ENCODE measurements at places on chromosomes 1 and 21.

DNA sequence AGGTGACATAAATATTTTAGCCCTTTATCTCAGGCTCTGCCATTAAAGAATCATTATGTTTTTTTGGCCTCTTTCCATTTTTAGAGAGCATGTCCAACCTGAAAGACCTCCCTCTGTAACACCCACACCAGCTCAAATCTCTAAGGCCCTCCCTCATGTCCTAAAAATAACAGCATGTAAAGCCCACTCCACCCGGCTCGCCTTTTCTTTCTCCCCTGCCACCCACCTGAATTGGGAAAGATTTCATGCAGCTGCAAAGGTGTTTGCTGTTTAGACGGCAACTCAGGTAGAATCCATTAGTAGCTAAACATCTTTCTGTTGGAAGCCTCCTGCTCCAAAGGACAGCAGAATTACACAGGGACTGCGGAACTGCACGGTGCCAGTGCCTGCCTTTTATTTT is 79.9 kb downstream of the DMRTA2 start:
- DNase-seq: no peak

DNA sequence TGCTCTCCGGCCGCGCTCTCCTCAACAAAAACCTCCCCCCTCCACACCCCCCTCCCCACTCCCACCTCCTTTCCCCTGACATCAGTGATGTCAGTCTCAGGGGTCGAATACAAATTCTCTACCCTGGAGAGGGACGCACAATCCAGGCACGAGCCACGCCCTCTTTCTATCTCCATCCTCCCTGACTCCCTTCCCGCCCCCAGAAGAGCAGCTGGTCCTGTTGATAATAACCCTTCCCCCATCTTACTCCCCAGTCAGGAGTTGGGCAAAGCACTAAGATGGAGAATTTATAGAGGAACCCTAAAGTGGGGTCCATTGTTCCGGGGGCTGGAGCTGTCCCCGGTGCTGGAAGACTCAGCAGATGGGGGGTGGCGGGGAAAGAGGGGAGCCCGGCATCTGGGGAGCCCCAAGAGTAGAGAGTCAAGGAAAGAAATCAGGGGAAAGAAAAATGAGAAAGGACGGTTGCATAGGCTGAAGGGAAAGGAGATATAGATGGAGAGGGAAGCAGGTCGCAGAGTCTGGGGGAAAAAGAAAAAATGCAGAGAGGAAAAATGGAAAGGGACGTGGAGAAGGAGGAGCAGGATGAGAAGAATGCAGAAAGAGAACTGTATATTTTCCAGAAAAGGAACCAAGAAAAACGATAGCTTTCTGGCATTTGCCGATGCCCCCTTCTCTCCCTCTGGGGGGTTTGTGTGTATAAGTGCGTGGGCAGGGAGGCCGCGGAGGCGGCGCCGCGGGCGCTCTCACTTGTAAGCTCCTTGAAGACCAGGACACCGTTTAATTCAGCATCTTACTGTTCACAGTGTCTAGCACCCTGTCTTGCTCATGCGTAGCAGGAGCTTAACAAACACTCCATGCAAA is at the start of gene CELF3:
Gene CELF3 (minus strand): TSS at position 33 of the 861 bp plus-strand sequence. CDS start 783 bp downstream, outside the sequence.
- DNase-seq: no peak

DNA sequence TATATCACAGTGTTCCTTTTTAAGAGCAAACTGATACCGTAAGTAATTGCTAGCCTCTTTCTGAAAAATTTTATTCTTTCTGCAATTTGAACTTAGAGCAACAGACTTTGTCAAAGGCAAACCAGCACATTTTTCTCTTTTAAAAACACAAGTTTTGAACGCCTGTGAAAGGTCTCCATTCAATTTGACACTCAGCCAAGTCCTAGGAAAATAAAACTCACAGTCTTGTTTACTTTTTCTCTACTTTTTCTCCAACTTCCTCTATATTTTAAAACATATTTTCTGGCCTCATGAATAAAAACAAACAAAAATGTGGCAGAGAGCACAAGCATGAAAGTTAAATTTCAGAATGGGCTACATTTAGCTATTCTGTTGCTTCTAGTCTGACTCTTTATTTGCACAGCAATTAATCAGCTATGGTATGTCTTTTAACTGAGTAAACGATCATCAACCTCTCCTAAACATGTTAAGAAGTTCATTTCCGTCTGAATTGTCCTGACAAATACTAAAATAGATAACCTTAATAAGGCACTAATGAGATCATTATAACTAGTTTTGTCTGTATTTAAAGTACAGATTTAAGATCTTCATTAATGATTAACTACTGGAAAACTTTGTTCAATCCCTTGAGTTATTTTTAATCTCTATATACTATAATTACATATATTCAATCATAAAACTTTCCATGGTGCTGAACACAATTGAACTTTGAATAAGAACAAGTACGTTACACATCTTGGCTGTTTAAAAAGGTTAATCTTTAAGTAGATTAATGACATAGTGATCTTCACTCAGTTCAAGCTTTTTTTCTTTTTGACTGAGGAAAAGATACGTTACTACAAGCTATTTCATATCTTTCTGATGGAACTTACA is 550.6 kb downstream of the PTBP2 start:
- DNase-seq: no peak

- DNase-seq: no peak
Measured at GRCh38 chr1:1894354-1895059, 3.6 kb upstream of the GNB1 start.

GRCh38 chr1:162548170-162548569 is 13.4 kb upstream of the UAP1 start:
- DNase-seq: no peak

DNA sequence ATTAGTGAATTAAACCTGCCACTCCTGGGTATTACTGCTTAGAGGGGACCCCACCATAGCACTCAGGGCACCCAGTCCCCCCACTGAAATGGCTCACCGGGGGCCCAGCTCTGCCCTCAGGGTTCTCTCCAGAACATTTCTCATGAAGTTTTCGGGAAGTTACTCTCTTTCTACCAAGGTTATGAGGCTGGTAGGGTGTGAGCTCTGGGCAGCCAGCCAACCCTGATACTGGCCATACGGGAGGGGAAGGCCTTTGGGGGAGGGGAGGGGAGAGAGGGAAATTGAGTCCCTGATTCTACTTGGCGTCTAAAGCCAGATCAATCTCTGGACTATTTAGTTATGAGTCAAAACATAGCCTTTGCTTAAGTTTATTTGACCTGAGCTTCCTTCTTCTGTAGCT is 12.9 kb upstream of the PDE9A start:
- DNase-seq: no peak

All from AG04449 (cell line).